ENCODE measurements at places on chromosomes 1 and 21.
A peak's percentile ranks its signal among the peaks of the same experiment; 100 is the strongest.

DNA sequence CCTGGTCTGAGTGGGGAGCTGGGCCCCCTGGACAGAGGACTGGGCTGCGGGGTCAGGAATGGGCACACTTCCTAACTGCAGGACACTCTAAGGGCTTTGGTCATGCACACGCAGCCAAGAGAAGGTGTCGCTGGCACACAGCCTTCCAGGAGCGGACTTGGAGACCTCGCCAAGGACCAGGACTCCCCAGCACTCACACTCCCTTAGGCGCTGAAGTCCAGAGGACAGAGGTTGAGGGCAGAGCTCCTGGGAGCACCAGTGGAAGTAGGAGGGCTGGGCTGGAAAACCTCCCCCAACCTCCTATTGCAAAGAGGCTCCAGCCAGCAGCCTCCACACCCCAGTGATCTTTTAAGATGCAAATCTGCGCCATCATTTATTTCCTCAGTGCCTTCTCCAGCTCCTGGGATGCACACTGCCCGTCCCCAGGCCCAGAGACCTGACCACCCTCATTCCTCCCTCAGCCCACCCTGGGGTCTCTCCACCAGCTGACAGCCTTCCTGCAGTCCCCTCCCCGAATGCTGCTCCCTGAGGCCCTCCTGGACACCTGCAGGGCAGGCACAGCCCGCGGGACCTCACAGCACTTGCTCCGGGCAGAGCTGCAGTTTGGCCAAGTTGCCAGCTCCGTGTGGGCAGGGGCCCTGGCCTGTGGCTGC is 3.0 kb downstream of the TSPEAR start:
- no peak for DNase-seq

- DNase-seq, result no peak
Measured at GRCh38 chr1:225119307-225119706, 189.8 kb downstream of the DNAH14 start.

GRCh38 chr1:36224537-36225282 is 467 bp downstream of the THRAP3 start:
- no peak for DNase-seq

GRCh38 chr1:109661391-109661790 is 5.5 kb downstream of the GSTM4 start:
- no peak for DNase-seq

GRCh38 chr1:147647796-147648633 is 22.3 kb downstream of the ACP6 start:
- DNase-seq, result peak; percentile 40

Measured in CD4-positive, alpha-beta T cell treated with Interleukin-6 at 100 ng/mL for 8 hours (primary cell).